ENCODE measurements at places on chromosomes 1 and 21. TPM values are rescaled to one million over a fixed set of nuclear protein-coding genes. Genes with fewer than 3 reads are reported as not detected.

RPS8 gene
- total RNA-seq: 4,024 TPM

OR6K3 gene
- not detected for total RNA-seq

ILDR2 gene
- total RNA-seq: not detected

CLEC20A gene
- not detected for total RNA-seq

CFAP57 gene
- total RNA-seq: not detected

LCE1C gene
- not detected for total RNA-seq

RIIAD1 gene
- total RNA-seq: not detected

MSH4 gene
- total RNA-seq: not detected

ARHGEF10L gene
- 9.7 TPM for total RNA-seq

ANXA9 gene
- total RNA-seq: 0.13 TPM

TEKT2 gene
- total RNA-seq: not detected

GREM2 gene
- total RNA-seq: not detected

SPATA6 gene
- total RNA-seq: 6.4 TPM

DUSP12 gene
- 34.3 TPM for total RNA-seq

DPH2 gene
- total RNA-seq: 19.3 TPM

GPA33 gene
- not detected for total RNA-seq

KRTAP12-2 gene
- total RNA-seq: not detected

DNM3 gene
- total RNA-seq: 1.6 TPM

CHODL gene
- total RNA-seq: not detected

HTR6 gene
- total RNA-seq: not detected

HFM1 gene
- total RNA-seq: 0.39 TPM

Data from epithelial cell of alveolus of lung (primary cell).